IMR-90 (cell line): ENCODE measurements at places on chromosomes 1 and 21. TPM values are rescaled to one million over a fixed set of nuclear protein-coding genes. Genes with fewer than 3 reads are reported as not detected.

Gene HRNR
- under 0.01 TPM in 1 of 2 replicates, not detected in the other for polyA plus RNA-seq

Gene SPTA1
- not detected in 2 replicates for polyA plus RNA-seq

Gene TRIM67
- not detected in 2 replicates for polyA plus RNA-seq

Gene RAB13
- polyA plus RNA-seq: 207 and 249 TPM in 2 replicates

Gene LCE1E
- polyA plus RNA-seq: not detected in 2 replicates

Gene SPRR4
- not detected in 2 replicates for polyA plus RNA-seq

Gene CEP170
- polyA plus RNA-seq: 65.8 and 66.0 TPM in 2 replicates

DNA sequence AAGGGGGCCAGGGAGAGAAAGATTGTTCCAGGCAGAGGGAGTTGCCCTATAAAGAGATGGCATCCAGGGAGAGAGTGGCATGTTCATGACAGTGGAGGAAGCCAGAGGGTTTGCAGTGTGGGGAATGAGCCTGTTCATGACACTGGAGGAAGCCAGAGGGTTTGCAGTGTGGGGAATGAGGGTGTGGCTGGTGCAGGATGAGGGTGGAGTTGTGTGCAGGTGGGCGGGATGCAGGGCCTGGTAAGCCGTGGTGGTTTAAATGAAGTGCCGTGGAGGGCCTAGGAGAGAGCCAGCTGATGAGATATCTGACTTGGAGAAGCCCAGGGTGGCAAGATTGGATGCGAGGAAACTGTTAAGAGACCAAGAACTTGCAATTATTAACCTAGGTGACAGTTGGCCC, 131.8 kb downstream of the CAMTA1 start:
- no peak for DNase-seq

GRCh38 chr1:238982736-238983135, 403.6 kb upstream of the CHRM3 start:
- no peak for DNase-seq

DNA sequence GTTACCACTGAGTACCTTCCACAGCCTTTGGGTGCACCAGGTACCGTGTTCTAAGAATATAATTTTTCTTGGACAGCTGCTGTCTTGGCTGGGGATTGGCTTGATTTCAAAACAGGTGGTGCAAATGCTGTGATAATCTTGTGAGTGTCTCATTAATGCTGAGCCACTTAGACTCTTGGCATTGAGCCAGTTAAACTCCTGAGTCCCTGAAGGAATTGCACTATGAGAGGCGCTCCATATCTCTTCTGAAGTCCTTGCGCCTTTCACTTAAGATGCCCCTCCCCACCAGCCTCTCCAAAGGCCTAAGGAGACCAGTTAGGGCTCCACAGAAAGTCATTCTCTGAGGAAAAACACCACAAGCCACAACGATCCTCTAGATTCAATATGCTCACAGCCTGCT, 51.0 kb downstream of the BACH1 start:
- no peak for DNase-seq

DNA sequence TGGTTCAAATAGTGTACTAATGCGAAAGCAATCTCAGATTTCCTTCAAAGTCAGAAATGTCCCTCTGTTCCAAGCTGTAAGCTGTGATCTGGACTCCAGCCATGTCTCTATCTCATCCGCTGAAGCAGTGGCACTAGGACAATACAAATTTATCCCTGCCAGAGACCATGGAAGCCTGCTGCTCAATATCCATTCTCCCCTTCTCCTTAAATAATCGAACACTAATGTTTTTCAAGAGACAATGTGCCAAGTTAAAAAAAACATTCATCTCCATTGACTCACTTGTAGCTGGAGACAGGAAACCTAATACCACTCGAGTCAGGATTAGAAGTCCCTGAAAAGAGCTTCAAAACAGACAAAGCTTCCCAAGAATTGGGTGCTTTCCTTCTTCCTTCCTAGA, 38.5 kb upstream of the PGBD5 start:
- no peak for DNase-seq

GRCh38 chr1:156840186-156840897, 18.6 kb downstream of the INSRR start:
- no peak for DNase-seq

DNA sequence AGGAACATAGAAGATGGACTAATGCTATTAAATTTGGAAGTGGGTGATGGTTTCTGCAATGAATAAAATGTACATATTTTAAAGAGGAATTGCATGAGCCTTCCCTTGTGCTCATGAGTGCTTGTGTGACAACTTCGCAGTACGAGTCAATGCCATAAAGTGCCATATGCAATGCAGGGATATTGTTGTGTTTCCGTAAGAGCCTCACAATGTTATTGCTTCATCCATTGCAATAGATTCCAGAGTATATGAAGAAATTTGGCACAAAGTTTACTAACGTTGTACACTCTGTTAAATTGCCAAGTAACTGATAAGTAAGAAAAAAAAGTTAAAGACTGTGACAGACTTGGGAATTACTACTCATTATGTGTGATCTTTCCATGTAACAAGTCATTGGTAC, 22.3 kb downstream of the BTG3 start:
- DNase-seq: peak; percentile 54

GRCh38 chr1:3170561-3171453, 101.8 kb downstream of the PRDM16 start:
- DNase-seq: no peak

DNA sequence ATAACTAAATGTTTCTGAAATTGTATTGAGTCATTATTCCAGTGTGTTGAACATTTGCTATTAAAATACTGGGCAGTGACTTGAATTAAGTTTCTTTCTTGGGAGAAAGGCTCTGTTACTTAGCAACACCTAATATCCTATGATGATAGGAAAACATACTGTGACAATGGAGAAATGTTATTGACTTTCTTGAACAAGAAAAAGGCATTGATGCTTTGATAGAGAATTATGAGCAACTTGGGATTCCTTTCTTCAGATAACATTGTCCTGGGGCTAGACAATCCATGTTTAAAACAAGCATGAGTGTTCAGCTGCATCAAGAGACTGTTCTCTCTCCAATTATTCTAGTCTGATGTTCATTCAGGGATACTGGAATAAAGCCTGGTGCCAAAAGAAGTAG, 215.9 kb upstream of the L1TD1 start:
- DNase-seq: no peak

GRCh38 chr1:197782722-197783360, 7.6 kb upstream of the DENND1B start:
- no peak for DNase-seq

DNA sequence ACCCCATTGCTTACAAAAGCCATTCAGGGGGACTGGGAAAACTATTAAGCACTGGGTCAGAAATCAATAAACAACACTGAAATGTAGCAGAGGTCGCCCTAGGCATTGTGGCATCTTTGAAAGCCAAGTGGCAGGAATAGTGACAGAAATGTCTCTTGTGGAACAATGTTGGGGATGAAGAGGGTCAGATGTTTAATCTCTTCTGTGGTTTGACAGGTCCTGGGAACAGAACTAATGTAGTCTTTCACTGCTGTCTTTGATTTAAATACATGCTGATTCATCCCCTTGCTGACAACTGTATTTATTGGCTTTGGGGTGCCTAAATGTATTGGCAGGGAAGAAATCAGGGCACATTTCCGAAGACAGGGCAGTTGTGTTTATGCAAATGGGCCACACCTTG, 194.8 kb downstream of the ATG4C start:
- DNase-seq: no peak
